Stimulated activated CD4-positive, alpha-beta T cell treated with anti-CD3 and anti-CD28 coated beads, Interleukin-4, amount 100 ng/mL, for 1 hour (primary cell): ENCODE measurements at places on chromosomes 6 and 20.

DNA sequence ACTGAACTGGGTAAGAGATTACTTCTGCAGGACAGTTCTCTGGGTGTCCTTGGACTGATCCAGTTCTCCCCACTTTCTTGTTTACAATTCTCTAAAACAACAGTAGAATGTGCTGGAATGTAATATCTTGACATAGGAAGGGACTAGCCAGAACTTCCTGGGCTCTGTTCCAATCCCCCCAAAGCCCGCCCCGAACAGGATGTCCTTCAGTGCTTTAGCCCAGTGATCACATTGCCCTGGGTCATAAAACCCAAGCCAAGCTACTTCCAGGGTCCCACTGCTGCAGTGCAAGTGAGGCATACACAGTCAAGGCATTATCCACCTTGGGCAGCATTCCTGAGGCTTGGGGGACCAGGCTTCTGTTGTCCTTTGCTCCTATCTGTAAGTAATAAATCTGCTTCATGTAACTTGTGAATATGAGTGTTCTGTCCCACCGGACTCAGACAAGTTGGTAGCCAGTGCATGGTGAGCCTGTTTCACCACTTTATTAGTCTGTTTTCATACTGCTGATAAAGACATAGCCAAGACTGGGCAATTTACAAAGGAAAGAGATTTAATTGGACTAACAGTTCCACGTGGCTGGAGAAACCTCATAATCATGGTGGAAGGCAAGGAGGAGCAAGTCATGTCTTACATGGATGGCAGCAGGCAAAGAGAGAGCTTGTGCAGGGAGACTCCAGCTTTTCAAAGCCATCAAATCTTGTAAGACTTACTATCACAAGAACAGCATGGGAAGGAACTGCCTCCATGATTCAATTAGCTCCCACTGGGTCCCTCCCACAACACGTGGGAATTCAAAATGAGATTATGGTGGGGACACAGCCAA lies 23.5 kb downstream of the FITM2 start:
- DNase-seq: no peak

- DNase-seq: no peak
Observed at GRCh38 chr6:75530696-75531095, 37.1 kb upstream of the FILIP1 start.

GRCh38 chr6:166815629-166816028 lies 140.7 kb downstream of the RNASET2 start:
- DNase-seq: no peak

- DNase-seq: no peak
Observed at GRCh38 chr6:163672710-163673109, 258.2 kb downstream of the QKI start.

DNA sequence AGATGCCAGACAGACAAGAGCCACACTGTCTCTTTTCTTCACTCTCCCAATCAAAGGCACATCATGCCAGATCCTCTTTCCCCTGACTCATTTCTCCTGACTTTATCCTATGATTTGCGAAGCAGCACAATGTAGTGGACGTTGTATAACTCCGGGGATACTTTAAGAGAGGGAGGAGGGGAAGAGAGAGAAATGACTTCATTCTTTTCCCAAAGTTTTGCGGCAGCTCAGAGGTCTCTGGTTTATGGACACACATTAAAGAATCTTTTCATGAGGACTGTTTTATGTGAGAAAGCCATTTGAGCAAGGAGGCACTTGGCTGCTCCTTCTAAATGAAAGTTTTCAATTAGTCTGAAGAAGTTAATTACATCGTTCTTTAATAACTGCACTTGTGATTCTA lies 75.1 kb upstream of the MC3R start:
- DNase-seq: no peak

- no peak for DNase-seq
Observed at GRCh38 chr6:158894193-158894592, 75.0 kb upstream of the EZR start.

- no peak for DNase-seq
Observed at GRCh38 chr20:40957265-40957760, 71.3 kb upstream of the TOP1 start.

- no peak for DNase-seq
Observed at GRCh38 chr6:56758120-56758519, 115.4 kb upstream of the DST start.

DNA sequence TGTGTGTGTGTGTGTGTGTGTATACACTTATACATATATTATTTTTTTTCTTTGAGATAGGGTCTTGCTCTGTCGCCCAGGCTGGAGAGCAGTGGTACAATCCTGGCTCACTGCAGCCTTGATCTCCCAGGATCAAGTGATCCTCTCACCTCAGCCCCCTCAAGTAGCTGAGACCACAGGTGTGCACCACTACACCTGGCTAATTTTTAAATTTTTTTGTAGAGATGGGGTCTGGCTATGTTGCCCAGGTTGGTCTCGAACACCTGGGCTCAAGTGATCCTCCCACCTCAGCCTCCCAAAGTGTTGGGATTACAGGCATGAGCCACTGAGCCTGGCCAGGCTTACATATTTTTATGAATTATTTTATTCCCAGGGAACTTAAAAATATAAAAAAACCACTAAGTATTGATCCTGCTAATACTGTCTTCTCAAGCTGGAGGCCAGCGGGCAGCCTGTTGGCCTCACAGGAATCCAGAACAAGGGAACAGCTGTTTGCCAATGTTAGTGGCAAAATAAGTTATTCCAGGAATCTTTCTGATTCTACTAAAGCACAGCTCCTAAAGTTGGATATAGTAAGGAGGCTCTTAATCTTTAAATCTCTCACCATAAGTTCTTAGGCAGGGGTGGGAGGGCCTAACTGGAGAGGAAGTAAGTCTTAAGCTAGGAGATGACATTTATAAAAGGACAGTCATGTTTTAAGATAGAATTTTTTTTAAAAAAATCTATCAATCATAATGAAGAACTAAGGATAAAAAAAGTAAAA lies 135.5 kb upstream of the NUP153 start:
- DNase-seq: no peak

DNA sequence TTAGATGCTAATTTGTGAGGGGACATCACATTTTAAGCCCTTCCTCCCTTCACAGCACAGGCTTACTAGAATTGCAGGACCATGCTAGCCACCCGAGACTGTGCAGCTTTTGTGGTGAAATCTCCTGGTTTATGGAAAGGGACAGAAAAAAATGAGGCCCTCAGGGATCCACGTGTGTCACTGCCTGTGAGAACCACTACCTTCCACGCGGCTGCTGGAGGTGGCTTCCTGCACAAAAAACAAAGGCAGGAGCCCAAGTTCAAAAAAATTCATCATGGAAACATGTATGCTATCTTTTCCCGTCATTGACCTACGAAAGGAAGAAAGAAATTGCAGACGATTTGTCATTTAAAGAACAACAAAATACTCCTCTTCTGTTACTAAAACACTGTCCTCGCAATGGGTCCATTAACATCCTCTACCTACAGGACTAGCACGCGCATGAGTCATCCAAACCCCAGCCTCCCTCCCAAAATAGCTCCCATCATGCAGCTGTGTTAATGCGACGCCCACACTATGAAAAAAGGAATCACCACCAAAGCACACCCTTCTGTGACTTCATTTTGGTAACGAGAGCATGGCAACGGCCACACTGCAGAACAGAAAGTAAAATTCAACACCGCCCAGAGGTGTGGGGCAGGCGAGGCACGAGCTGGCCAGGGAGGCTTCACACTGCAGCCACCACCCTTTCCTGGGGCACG lies 45.7 kb downstream of the RAMACL start:
- peak; percentile 58 for DNase-seq

- no peak for DNase-seq
Observed at GRCh38 chr20:43936104-43936770, 21.6 kb downstream of the TOX2 start.

GRCh38 chr6:35511562-35511941 lies 1.1 kb downstream of the TULP1 start:
- DNase-seq: no peak

- no peak for DNase-seq
Observed at GRCh38 chr6:69489970-69490369, 306.8 kb downstream of the LMBRD1 start.

DNA sequence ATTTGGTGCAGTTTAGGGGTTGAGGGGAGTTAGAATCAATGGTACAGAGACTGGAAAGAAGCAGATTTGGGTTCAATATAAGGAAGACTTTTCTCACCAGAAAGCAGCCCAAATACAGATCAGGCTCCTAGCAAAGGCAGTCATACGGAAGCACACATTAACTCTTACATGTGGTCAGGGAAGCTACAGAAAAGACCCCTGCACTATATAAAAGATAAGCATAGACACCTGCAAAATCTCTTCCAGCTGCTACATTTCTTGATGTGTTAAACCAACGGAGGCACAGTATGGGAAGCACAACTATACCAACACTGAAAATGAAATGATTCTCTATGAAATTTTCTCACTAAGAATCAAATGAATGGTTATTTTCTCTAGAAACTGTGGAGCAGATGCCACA lies 150.8 kb downstream of the GMDS start:
- no peak for DNase-seq
